ENCODE measurements at places on chromosomes 7 and 10. TPM values are rescaled to one million over a fixed set of nuclear protein-coding genes. Genes with fewer than 3 reads are reported as not detected.

- no peak for DNase-seq
These were observed 93.2 kb upstream of the SAMD8 start for GRCh38 chr10:75018251-75018650.

- no peak for DNase-seq
These were observed 94.1 kb upstream of the ZNF438 start for GRCh38 chr10:31125789-31126188.

GRCh38 chr7:115356999-115357702 lies 435.3 kb downstream of the MDFIC start:
- no peak for DNase-seq

DNA sequence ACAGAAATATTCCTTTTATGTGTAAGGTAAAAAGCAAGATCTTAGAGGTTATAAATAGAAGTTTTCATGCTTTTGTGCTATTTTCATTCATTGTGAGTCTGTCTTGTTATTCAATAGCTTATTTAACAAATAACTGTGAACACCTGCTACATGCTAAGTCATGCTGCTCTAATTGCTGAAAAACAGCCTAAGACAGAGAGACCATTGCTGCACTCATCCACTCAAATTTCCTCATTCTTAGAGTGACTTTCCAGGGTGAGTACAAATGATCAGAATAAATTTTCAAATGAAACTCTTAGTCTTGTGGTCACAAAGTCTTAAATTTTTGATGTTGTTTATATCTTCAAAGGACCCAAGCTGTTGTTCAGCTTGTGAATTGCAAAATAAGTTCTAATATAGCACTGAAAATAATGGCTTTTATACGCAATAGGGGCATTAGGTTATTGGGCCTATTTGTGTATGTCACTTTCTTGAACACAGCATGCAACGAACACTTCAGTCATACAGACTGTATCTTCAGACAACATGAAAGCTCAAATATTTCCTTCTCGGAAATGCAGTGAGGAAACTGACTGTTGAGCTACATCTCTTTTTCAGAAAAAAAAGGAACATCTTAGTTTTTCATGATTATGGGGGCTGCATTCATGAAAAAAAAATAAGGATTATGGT lies 247.9 kb upstream of the PCDH15 start:
- no peak for DNase-seq

DNA sequence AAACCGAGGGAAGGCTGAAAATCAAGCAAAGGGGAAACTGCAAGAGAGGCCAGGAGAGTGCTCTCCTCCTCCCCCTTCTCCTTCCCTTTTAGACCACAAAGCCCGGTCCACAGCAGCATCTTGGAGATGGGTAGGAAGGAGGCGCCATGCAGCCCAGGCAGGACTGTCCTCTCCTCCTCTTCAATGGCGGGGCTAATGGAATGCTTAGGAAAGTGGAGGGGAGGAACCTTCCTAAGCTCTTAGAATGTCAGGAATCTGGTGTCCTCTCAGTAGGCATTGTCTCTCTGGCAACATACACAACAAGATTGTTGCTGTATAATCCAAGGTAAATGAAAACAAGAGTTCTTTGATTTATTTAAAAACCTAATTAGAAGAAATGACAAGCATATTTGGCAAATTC lies 185.1 kb downstream of the DGKI start:
- DNase-seq: no peak

GRCh38 chr10:119537953-119538630 lies 4.4 kb downstream of the RGS10 start:
- no peak for DNase-seq

GRCh38 chr10:317271-317769 lies 182.1 kb downstream of the ZMYND11 start:
- no peak for DNase-seq

DNA sequence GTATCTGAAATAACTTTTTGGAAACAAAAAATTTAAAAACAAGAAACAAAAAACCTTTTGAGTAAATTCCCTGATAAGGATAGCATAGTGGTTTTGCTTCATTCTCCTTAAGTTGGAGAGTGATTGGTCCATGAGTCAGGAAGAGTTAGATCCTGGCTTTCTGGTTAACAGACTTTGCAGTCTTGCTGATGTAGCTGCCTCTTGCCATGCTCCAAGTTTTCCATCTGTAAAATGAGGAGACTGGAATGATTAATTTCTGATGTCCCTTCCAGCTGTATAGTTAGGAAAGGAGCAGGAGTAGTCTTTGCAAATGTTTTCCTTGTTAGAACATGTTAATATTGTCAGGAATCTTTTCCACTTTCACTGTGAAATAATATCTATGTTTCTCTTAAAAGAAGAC lies 266.6 kb downstream of the DNAJB9 start:
- DNase-seq: no peak

The ERCC6 gene
- total RNA-seq: 18.2 TPM

The AKR1E2 gene
- 2.5 TPM for total RNA-seq

The TMEM130 gene
- total RNA-seq: 1.7 TPM

The DLG5 gene
- 67.4 TPM for total RNA-seq

The AKR1C2 gene
- total RNA-seq: 0.83 TPM

Data from H9 (cell line).